ENCODE measurements at places on chromosomes 3 and 15.

GRCh38 chr3:15272426-15273196, 59.8 kb downstream of the SH3BP5 start:
- DNase-seq, result no peak

DNA sequence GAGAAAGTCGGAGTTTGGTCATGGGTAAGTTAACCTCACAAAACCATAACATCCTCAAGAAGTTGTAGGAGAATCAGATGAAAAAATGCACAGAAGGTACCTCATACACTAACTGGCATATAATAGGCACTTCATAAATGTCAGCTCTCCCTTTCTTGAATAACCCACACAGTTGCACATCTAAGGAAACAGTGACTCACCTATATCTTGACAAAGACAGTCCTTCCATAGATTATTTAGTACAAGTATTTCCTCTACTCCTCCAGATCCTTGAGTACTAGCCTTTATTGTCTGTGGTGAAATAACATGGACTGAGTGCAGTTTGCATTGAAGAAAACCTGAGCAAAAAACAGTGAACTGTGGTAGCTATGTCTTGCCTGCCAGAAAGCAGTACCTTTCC, 46.6 kb downstream of the MAGI1 start:
- DNase-seq, result no peak

DNA sequence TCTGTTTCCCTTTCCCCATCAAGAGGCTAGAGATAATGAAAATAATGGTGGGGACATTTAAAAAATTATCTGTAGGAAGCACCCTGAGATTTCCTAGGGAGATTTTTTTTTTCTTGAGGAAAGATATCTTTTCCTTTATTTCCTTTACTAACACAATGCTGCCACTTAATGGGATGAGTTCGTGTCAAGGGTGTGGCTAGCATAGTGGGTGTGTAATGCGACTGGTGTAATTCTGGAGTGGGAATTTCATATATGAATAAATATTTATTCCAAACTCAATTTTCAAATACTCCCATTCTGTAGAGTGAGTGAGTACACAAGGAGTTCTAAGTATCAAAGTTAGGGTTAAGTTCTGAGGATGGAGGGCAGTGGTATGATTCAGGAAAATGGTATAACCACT, 66.1 kb upstream of the GALNT15 start:
- DNase-seq, result no peak

DNA sequence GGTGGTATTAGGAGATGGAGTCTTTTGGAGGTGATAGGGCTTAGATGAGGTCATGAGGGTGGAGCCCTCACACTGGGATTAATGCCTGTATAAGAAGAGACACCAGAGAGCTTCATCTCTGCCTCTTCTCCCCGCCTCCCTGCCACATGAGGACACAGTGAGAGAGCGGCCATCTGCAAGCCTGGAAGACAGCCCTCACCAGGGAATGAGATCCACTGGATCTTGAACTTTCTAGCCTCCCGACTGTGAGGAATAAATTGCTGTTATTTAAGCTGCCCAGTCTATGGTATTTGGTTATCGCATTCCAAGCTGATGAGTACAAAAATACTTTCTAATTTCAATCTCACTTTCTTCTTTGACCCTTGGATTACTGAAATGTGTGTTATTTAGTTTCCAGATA, 121.4 kb downstream of the OCA2 start:
- no peak for DNase-seq
